ENCODE measurements at places on chromosomes 6 and 20.

DNA sequence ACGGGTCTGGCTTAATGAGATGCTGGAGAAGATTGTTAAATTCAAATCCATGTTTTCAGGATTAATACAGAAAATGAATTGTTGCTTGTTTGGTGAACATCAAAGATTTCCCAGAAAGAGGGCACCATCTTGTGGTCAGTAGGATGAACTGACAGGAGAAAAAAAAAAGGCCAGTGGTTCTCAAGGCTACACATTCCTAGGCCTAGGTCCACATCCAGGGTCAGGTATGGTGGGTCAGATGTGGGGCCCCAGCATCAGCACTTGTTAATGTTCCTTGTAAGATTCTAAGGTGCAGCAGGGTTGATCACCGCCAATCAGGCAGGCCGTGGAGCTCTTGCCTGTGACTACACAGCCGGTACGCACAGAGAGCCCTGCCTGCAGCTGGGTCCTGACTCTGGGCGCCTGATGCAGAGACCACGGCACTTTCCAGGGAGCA is 34.0 kb upstream of the FOXO3 start:
- no peak for DNase-seq

GRCh38 chr20:50837532-50838321 is 42.9 kb downstream of the BCAS4 start:
- DNase-seq = no peak

GRCh38 chr6:27693766-27694546 is 218.2 kb downstream of the OR2B2 start:
- no peak for DNase-seq

DNA sequence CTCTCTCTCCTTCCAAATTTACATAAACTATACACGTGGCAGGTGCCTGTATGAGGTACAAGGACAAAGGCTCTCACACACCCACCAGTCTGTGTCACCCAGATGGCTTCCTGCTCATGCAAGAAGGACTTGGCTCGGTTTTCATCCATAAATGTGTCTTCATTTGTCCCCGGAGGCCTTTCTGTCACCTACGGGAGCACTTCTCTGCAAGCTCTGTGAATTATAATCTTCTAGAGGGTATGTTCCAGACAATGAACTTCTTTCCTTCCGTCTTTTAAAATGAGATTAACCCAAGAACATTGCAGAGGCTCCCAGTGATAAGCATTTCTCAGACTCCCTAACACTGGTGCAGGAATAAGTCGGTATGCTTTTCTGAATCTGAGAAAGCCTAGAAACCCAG is 123.6 kb downstream of the PTPRT start:
- DNase-seq = no peak

DNA sequence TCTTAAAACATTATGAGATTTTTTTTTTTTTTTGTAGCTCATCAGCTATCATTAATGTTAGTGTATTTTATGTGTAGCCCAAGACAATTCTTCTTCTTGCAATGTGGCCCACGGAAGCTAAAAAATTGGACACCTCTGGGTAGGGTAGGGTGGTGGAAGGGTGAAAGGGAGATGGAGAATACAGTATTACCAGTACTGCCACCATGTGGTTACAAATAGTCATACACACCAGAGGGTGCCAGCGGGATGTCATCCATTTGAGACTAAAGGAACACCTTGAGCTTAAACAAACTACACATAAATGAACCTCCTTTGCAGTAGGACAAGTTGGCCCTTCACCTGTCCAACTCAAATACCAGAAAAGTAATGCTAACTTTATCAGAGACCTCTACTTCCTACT is 601.9 kb downstream of the HTR1B start:
- DNase-seq = no peak

- DNase-seq = no peak
Observed at GRCh38 chr6:143529095-143529494, 17.6 kb upstream of the FUCA2 start.

DNA sequence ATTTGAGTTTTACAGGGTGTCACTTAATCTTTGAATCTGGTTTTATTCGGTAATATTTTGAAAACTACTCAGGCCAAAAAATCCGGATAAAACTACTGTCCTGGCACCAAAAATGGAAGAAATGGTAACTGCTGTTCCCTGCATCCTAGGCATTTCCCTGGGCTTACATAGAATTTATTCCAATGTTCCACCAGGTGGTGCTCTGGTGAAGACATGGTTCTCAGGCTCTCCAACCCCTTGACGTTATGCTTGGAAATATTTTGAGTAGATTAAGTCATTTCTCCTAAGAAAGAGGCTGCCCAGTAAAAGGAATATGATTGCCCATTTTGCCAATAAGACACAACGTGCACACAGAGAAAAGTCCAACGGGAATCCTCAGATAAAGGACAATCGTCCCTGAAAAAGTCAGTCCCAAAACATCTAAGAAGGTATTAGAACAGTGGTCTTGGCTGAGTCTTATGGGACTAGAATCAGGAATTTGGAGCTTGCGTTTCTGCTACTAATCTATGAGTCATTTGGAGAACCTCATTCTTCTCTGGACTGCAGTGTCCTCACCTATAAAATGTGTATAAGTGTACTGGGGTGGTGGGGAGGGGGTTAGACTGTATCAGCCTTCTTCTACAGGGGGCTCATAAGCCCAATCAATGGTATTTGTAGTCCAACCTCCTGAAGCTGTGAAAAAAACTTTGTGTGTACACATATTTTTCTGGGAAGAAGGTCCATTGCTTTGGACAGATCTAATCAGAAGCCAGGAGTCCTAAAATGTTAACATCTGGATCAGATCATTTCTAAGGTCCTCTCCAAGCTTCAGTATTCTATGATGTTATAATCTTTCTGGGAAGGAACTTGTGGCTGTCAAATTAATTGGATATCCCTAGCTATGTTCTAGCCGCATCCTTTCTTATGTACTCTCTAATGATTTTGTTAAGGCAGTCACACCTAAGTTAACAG is 131.0 kb upstream of the BMP2 start:
- no peak for DNase-seq

- no peak for DNase-seq
Observed at GRCh38 chr6:90497411-90497810, 89.5 kb downstream of the MAP3K7 start.

- DNase-seq = no peak
Observed at GRCh38 chr6:97668716-97669115, 385.7 kb upstream of the MMS22L start.

- DNase-seq = no peak
Observed at GRCh38 chr6:144266091-144266649, 19.0 kb upstream of the UTRN start.

DNA sequence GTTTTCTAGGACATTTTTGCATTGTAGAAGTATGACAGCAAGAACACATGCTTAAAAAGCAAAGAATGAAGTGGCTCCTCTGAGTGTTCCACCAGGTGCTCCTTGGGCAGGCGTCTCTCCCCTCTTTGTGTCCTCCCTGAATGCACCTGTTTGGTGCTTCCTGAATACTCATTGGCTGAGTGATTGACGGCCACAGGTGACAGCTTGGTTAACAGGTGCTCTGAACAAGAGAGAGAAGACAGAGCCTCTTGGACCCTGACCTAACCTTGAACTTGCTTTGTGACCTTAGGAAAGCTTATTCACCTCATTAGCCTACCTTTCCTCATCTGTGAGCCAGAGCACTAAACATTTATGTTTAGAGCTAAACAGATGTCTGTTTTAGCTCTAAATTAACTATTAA is 93.7 kb downstream of the TULP4 start:
- no peak for DNase-seq

GRCh38 chr20:52082612-52083011 is 109.0 kb downstream of the ZFP64 start:
- DNase-seq = no peak

- DNase-seq = no peak
Observed at GRCh38 chr20:24951536-24952083, 2.5 kb downstream of the CST7 start.

DNA sequence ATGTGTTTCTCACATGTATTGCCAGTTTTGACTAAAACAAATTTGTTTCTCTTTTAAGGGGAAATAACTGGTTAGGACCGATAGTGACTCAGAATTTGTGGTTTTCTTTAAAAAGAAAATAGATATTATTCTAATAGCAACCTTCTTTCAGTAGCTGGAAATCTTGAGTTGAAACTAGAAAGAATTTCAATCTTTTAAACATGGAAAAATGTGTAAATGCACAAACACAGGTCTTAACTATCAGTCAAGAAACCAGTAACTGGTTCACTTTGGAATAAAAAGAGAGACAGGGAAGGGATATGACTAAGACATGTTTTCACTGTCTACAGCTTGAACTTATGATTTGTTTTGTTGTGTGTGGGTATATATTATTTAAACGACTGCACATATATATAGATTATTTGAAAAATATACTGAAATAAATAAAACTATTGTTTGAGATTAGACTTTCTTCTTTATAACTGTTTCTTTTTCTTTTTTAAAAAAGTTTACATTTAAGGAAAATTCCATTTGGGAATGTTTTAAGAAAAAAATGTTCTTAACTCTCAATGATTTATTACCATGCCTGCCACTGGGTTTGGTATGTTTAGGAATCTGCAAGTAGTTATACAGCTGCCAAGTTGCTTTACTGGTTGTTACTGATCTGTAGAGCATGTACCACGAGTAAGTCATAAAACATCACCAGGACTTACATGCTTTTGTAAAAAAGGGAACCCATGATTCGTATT is 753.3 kb upstream of the MARCKS start:
- no peak for DNase-seq

Data from activated T-helper 2 cell treated with anti-CD3 and anti-CD28 coated beads, Interferon-gamma antibody, Interleukin-2, Interleukin-4, amounts not matched to agents 10 μg/mL and 5 μg/mL and 100 μg/mL, durations not matched to agents 14 hours and 24 hours and 36 hours (primary cell).